Ascending aorta (tissue), 2 donors: ENCODE measurements at places on chromosomes 12 and 14.

- no peak for DNase-seq
Measured at GRCh38 chr14:104374718-104375080, 204.9 kb upstream of the C14orf180 start.

DNA sequence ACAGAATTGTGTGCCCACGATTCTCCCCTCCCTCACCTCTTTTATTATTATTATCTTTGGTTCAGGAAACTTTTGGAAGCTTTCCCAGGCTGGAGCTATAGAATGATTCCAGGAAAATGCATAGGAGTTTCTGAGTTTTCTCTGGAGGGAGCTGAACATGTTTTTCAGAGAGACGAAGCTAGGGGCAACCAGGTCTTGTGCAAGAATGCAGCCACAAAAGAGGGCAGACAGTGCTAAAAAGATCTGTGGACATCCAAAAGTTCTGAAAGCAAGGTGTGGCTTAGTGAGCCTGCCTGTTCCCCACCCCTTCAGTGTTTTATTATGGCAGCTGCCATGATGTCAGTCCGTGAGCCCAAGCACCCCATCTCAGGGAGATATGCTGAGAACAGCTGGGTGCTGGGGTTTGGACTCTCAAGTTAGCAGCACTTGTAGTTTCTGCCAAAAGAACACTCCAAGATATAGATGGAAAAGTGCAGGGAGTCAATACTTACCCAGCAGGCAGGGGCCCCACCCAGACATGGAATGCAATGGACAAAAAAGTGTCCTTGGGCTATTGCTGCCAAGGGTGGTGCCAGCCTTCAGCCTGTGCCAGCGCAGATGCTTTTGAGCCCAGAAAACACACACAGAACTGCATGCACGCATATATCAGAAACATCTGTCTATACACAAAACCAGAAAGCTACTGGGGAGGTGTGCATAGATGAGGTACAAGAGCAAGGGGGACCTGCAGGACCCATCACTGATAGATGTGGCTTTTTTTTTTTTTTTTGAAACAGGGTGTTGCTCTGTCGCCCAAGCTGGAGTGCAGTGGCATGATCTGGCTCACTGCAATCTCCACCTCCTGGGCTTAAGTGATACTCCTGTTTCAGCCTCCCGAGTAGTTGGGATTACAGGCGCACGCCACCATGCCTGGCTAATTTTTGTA, 17.0 kb upstream of the IRF2BPL start:
- DNase-seq, result no peak

DNA sequence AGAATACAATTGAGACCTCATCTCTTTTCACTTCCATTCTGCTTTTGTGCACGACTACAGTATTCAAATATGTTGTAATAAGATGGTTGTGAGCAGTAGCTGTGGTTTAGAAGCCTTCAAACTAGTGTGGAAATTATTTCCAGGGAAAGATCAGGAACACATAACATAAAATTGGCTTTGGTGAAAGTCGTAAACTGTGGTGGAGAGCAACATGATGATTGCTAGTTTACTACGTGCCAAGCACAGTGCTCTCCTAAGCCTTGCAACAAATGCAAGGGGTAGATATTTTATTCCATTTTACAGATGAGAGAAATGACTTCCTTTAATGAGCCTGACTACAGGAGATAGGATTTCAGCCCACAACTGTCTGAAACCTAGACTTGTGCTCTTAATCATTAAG, 172.4 kb upstream of the LMNTD1 start:
- no peak for DNase-seq

- no peak for DNase-seq
Measured at GRCh38 chr14:70838076-70838475, 28.8 kb upstream of the MAP3K9 start.

DNA sequence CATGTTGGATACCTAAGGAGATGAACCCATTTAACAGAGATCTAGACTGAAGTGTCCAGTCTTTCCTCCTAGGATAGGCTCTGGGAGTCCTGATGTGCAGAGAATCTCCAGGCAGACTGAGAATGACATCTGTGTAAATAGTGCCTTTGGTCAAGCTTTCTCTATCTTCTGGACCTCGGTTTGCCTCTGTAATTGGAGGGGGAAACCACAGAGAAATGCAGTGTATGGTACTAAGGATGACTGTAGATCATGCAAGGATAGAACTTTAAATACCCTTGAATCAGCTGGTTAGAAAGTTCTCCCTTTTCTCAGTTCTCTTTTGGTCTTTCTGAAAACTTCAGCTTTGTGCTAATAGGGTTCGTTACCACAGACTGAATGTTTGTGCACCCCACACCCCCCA, 112.2 kb downstream of the PTPN11 start:
- no peak for DNase-seq

DNA sequence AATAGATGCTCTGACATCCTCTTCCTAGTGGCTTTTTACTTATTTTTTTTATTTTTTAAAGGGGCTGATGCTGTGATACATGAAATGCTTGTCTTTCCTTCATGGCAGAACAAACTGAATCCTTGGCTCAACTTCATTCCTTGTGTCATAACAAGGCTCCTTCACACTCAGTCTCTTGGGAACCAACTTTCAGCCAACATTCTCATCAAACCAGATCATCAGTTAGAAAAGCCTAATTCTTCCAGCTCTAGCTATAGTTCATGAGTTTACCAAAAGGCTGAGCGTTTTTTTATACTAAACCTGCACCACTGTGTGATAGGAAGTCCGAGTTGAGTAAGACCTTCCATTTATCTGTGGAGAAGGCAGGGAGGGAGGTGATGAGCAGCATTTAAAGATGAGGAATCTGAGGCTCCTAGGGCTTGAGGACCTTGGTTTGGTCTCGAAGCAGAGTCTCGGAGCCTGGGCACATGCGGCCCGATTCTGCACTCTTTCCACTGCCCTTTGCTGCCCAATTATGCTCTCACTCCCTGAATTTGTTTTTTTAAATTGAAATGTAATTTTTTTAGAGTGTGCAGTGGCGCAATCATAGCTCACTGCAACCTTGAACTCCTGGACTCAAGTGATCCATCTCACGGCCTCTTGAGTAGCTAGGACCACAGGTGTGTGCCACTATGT, 8.2 kb downstream of the GPRC5D start:
- DNase-seq, result no peak

DNA sequence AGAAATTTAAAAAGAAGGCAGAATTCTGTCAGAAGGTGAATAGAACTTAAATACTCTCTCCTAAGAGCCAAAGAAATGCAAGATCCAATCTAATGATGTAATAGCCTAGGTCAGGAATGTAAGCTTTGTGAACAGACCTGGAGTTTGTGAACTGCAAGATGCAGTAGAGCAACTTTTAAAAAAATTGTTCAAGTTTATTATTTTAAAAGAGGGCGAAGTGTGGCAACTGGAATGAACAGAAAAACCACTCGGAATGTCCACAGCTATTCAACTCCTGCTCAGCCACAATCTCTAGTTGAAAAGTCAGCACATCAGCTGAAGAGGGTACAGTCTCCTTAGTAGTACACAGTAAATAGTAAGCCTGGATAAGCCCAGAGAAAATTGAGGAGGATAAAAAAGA, 228.8 kb downstream of the PPFIA2 start:
- no peak for DNase-seq

DNA sequence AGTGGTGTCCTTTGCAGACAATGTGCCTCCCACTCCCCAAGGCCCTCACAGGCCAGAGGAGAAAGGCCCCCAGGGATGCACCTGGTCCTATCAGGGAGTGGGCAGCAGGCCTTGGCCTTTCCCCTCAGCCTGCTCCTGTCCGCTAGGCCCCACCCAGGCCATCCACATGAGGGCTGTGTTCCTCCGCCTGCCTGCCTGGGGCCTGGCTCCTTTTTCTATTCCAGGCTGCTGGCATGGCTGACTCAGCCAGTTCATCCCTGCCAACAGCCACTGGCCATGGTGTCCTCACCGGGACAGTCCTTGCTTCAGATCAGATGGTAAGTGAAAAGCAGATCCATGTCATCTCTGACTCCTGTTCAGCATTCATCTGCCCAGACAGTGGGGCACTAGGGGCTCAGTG, 13.4 kb downstream of the ISM2 start:
- no peak for DNase-seq

GRCh38 chr12:27844366-27845090, 64.5 kb upstream of the MANSC4 start:
- DNase-seq, result no peak

GRCh38 chr12:121512561-121512960, 68.3 kb downstream of the KDM2B start:
- DNase-seq, result no peak

DNA sequence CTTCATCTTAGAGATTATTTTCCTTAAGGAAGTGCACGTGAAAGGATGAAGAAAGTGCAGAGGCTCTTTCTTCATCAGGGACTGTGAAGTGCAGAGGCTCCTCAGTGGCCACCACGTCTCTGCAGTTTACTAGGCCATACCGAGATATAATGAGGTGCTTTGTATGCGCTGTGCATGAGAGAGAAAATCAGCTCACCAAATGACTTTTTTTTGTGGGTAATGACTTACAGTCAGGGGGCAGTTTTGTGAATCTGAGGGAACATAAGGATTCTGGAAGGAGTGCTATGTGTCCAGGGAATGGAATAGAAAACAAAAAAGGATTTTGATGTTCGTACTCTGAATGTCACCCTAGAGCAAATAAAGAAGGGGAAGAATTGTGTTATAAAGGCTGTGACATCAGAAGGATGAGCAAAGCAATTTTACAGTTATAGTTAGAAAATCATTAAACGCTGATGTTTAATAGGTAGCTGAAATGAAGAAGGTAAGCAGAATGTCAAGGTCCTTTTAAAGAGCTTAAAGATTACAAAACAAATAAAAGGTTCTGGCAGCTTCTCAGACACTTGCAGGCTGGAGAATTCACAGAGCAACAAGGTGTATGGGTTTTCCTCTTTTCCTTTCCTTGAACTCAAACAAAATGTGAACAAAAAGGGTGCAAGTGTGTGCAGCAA, 247.5 kb upstream of the NOVA1 start:
- no peak for DNase-seq

- DNase-seq, result no peak
Measured at GRCh38 chr14:26448181-26448855, 149.5 kb downstream of the NOVA1 start.

DNA sequence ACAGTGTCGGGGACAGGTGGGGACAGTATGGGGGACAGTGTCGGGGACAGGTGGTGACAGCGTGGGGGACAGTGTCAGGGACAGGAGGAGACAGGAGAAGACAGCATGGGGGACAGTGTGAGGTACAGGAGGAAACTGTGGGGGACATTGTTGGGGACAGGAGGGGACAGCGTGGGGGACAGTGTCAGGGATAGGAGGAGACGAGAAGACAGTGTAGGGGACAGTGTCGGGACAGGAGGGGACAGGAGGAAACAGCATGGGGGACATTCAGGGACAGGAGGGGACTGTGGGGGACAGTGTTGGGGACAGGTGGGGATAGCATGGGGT, 139.5 kb downstream of the TMEM121 start:
- DNase-seq, result no peak

DNA sequence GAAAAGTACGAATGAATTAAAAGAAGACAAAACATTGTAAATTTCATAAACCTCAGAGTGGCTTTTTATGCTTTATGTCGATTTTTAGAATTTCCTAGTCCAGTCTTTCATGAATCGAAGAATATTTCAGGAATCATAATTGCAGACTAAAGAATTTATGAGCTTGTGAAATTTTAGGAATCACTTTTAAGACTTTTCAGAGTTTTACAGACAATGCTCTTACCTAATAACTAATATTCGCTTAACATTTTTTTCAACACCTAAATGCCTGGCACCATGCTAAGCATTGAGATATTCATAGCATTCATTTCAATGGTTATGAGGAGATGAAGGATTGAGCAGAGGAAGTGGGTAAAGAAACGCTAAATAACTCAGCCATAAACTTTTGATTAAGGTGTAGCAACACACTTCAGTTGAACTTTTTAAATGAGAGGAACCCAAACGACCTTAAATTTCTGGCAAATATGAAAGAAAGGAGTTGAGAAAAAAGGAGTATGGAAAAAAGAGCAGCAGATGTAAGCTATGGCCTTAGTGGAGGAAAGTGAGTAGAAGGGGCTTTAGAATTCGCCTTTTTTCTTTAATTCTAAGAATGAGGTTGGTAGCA, 739 bp upstream of the USP44 start:
- DNase-seq, result no peak

DNA sequence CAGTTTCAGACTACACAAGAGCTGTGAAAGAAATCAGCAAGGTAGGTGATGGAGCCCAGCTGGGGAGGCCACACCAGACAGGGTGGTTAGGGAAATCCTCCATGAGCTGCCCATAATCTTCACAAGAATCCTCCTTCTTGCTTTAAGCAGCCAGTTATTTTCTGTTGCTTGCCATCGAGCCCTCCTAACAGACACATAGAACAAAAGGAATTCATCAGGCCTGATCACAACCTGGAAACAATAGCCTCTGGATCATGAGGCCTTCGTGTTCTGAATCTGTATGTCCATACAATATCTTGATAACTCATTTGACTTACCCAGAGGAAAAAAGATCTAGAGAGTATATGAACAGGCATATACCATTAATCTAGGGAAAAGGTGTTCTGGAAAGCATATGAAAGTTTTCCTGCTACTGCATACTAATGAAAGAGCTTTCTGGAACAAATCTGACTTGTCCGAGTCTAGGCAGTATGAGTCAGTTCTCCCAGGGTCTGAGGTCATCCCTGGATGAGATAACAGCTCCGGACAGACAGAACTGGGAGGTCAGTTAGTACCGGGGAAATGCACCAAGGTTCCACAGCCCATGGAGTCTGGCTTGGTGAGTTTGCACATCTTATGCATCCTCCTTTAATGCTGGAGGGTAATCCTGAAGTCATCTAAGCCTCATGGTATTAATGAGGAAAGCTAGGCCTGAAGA, 52.8 kb upstream of the ELK3 start:
- DNase-seq, result no peak
